ENCODE measurements at places on chromosomes 11 and 22.

DNA sequence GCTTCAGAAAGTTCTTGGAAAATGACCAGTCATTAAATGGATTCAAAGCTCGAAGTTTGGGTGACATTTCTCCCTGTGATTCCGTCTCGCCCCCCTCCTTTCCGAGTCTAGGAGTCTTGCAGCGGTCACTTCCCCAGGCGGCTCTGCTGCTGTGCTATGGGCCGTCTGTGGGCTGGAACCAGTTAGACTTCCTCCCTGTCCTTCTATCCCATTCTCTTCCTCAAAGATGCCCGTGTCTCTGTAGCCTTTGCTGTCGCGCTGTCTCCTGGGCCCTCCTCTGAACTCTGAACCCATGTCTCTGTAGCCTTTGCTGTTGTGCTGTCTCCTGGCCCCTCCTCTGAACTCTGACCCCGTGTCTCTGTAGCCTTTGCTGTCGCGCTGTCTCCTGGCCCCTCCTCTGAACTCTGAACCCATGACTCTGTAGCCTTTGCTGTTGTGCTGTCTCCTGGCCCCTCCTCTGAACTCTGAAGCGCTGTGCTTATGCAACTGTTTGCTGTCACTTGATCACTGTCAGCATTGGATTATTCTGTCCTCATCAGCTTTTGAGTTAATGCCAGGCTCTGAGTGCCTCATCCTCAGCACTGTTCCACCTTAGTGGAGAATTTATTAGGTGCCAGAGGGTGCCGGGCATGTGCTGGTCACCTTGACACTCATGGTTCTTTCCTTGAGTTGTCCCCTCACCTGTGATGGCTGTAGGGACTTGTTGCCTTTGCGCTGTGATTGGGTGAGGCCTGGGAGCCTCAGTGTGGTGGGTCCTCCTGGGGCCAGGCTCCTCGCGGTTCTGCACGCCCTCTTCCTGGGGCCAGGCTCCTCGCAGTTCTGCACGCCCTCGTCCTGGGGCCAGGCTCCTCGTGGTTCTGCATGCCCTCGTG lies 173.3 kb downstream of the TBC1D22A start:
- no peaks in the 10 kb centered on the region for H3K27me3 ChIP-seq
- H3K4me3 ChIP-seq = no peak overlapping the region
- no peak overlapping the region for H3K27ac ChIP-seq
- H3K36me3 ChIP-seq = no peaks in the 10 kb centered on the region
- no peaks in the 10 kb centered on the region for H3K4me1 ChIP-seq
- no peak for DNase-seq

DNA sequence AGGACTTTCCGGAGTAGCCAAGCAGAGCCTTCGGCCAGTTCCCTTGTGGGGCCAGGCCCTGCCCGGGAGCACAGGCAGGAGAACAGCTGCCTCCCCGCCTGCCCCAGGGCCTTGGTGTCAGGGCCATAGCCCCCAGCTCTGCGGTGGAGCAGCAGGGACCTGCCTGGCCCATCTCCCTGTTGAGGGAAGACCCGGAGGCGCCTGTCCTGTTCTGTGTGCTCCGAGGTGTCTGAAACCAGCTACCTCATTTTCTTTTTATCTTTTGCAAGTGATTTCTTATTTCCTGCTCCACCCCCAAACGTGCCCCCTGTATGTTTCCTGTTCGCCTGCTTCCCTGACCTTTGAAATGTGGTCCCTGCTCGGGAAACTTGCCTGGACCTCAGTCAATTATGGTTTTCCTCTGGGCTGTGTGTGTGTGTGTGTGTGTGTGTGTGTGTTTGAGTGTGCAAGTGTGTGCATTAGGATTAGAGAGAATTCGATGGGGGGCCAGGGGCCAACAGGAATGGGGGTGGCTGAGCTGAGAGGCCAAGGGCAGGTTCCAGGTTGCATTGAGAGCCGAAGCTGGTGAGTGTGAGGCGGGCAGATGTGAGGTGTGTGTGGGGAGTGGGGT lies 19.1 kb downstream of the LRP5 start:
- H3K4me1 ChIP-seq = no peaks in the 10 kb centered on the region
- H3K27me3 ChIP-seq = no peaks in the 10 kb centered on the region
- no peaks in the 10 kb centered on the region for H3K36me3 ChIP-seq
- no peak overlapping the region for H3K4me3 ChIP-seq

- peaks cover 43% of the 10 kb centered on the region for H3K4me1 ChIP-seq
- no peak overlapping the region for H3K27ac ChIP-seq
- DNase-seq = no peak
- no peaks in the 10 kb centered on the region for H3K36me3 ChIP-seq
Observed at GRCh38 chr22:22035203-22035602, 52.6 kb upstream of the TOP3B start.

GRCh38 chr11:73406131-73406530 lies 29.9 kb downstream of the RELT start:
- DNase-seq = no peak
- H3K36me3 ChIP-seq = no peaks in the 10 kb centered on the region
- no peaks in the 10 kb centered on the region for H3K4me1 ChIP-seq
- no peaks in the 10 kb centered on the region for H3K27me3 ChIP-seq

DNA sequence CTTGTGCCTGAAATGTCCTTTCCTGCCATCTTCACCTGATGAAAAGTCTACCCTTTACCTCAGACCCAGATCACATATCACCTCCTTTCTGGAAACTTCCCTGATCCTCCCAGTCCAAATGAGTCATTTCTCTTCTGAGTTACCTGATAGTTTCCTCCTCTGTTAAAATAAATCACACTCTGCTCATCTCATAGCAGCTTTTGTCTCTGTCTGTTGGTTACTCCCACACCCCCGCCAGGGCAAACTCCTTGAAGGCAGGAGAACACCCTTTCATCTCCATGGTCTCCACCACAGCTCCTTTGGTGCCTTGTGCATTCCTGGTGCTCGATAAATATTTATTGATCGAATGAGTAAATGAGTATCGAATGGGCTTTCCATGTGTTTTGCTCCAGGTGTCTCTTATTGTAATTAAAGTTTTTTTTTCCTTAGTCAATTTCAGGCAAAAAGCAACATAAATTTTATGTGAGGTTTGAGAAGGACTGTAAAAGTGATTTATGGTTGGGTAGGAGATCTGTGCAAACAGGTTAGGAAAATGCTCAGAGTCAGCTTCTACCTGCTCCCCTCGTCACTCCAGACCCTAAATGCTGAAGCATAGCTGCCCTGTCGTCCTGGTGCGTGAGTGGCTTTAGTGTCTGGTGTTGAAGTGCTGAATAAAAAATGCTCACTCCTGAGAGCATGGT lies 178.2 kb downstream of the GRIK4 start:
- H3K27ac ChIP-seq = no peak overlapping the region
- no peaks in the 10 kb centered on the region for H3K27me3 ChIP-seq
- no peak overlapping the region for H3K4me3 ChIP-seq
- DNase-seq = no peak
- H3K36me3 ChIP-seq = no peaks in the 10 kb centered on the region

DNA sequence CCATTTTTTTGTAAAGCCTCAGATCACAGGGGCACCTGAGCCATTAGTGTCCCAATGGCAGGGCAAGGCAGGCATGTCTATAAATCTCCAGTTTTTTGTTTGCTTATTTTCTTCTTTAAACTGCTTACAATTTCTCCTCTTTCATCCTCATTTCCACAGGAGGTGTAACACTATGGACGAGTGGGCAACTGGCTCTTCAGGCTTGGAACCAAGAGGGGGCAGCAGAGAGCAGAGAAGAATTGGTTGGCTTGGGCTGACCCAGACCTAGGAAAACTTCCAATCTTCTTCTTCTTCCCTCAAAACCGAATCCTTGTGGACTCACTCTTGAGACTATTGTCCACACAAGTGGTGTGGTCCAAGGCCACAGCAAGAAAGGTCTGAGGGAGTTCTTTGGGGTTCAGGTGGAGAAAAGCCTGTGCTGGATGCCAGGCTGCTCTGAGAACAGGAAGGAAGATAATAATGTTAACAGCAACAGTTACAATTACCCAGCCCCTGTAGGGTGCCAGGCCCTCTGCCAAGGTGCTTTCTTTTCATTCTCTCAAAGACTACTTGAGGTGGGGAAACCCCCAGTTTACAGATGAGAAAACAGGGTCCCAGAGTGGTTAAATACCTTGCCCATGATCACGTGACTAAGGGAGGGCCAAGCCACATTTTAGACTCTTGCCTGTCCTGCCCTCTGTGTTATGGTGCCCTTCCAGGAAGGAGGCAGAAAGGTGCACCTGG lies 70.7 kb upstream of the E2F8 start:
- H3K4me3 ChIP-seq = no peak overlapping the region
- H3K27me3 ChIP-seq = no peaks in the 10 kb centered on the region
- H3K4me1 ChIP-seq = peaks cover 6% of the 10 kb centered on the region

DNA sequence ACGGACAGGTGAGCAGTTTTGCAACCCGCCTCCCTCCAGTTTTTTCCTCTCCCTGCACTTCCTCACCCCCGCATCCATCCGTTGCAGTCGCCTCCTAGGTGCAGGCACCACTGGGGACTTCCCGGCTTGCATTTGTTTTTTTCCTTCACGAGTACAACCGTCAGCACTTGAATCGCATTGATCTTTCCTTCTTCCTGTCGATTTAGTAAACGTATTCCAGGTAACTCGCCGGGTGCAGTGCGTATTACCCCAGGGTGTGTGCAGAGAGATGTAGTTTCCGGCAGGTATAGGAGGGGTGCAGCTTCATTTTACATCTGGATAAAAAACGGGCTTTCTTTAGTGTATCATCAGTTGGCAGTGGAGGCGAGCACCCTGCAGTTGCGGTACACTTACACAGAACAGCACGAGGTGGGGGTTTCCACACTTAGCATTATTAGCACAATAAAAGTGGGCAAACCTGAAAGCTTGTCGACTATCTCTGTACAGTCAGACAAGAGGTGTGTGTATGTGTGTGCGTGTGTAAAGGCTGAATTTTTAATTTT lies at the start of gene SORL1-AS1:
TSS of gene SORL1-AS1 (minus strand) at position 359 of the 542 bp plus-strand sequence.
- no peaks in the 10 kb centered on the region for H3K36me3 ChIP-seq
- peaks cover 14% of the 10 kb centered on the region for H3K27me3 ChIP-seq
- no peaks in the 10 kb centered on the region for H3K4me1 ChIP-seq

DNA sequence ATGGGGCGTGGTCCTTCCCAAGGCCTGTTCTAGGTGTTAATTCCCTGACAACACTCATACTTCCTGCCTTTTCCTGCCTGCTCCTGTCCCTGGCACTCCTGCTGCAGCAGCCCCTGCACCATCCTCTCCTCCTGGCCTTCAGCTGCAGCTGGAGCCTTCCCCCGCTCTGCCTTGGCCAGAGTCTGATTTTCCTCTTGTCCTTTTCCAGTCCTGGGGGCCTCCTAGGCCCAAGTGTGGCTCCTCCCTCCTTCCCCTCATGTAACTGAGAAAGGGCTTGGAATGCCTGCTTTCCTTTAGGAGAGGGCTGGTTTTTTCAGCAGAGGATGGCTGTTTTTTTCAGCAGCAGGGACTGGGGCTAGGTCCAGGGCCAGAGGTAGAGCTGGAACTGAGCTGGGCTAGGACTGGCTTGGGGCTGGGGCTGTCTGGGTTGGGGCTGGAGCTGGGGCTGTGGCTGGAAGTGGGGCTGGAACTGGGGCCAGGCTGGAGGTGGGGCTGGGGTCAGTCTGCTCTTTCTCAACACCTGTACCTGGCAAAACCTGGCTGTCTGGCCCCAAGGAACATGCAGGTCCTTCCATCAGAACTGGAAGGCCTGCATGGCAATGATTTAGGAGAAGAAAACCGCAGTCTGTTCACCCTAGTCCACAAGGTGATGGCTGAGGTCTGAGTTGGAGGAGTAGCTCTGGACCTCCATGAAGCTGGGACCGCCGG lies 23.6 kb downstream of the ZC3H7B start:
- no peaks in the 10 kb centered on the region for H3K4me1 ChIP-seq
- peaks cover 5% of the 10 kb centered on the region for H3K36me3 ChIP-seq
- no peaks in the 10 kb centered on the region for H3K27me3 ChIP-seq

DNA sequence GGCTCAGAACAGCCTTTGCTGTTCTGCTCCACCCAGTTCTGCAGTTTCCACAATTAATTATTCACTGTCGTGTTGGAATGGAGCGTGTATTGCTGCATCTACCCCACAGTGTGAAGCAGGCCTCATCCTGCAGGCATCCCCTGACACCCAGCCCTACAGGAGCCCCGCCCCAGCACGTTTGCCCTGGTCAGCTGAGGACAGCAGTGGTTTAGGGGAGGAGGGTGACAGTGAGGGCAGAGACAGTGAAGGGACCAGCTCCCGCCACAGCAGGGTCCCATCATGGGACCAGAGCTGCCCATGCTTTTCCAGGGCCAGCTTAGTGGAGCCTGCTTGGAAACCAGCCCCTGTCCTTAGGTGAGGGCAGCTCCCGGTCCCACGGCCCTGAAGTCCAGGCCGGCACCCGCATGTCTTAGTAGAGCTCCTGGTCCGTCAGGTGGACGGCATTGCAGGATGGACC lies 273.0 kb downstream of the TBC1D22A start:
- no peaks in the 10 kb centered on the region for H3K4me1 ChIP-seq
- no peaks in the 10 kb centered on the region for H3K36me3 ChIP-seq
- DNase-seq = no peak
- no peaks in the 10 kb centered on the region for H3K27me3 ChIP-seq
- H3K4me3 ChIP-seq = no peak overlapping the region

- DNase-seq = no peak
- no peak overlapping the region for H3K27ac ChIP-seq
- no peaks in the 10 kb centered on the region for H3K27me3 ChIP-seq
- no peaks in the 10 kb centered on the region for H3K4me1 ChIP-seq
- H3K4me3 ChIP-seq = no peak overlapping the region
Observed at GRCh38 chr11:119571311-119571710, 148.3 kb upstream of the THY1 start.

- no peaks in the 10 kb centered on the region for H3K4me1 ChIP-seq
- no peak overlapping the region for H3K4me3 ChIP-seq
- no peak for DNase-seq
- no peak overlapping the region for H3K27ac ChIP-seq
- no peaks in the 10 kb centered on the region for H3K27me3 ChIP-seq
Observed at GRCh38 chr11:88555829-88556202, 218.3 kb upstream of the CTSC start.

GRCh38 chr11:12625438-12626071 lies 48.7 kb upstream of the TEAD1 start:
- H3K4me3 ChIP-seq = no peak overlapping the region
- H3K27me3 ChIP-seq = no peaks in the 10 kb centered on the region
- H3K27ac ChIP-seq = no peak overlapping the region
- H3K36me3 ChIP-seq = no peaks in the 10 kb centered on the region

- H3K27ac ChIP-seq = no peak overlapping the region
- H3K36me3 ChIP-seq = no peaks in the 10 kb centered on the region
- H3K4me1 ChIP-seq = no peaks in the 10 kb centered on the region
- no peak overlapping the region for H3K4me3 ChIP-seq
- no peak for DNase-seq
- H3K27me3 ChIP-seq = no peaks in the 10 kb centered on the region
Observed at GRCh38 chr11:87889126-87889525, 286.1 kb downstream of the RAB38 start.

- no peak for DNase-seq
- H3K4me1 ChIP-seq = no peaks in the 10 kb centered on the region
- H3K4me3 ChIP-seq = no peak overlapping the region
- no peaks in the 10 kb centered on the region for H3K36me3 ChIP-seq
Observed at GRCh38 chr11:119481667-119482400, 58.9 kb upstream of the THY1 start.

GRCh38 chr11:2975594-2975993 lies 16.5 kb downstream of the NAP1L4 start:
- peaks cover 48% of the 10 kb centered on the region for H3K36me3 ChIP-seq
- peak; percentile 60 for DNase-seq
- H3K4me1 ChIP-seq = no peaks in the 10 kb centered on the region
- no peaks in the 10 kb centered on the region for H3K27me3 ChIP-seq
- no peak overlapping the region for H3K4me3 ChIP-seq

GRCh38 chr11:95821640-95822039 lies 31.3 kb downstream of the CEP57 start:
- H3K36me3 ChIP-seq = no peaks in the 10 kb centered on the region
- no peaks in the 10 kb centered on the region for H3K4me1 ChIP-seq
- H3K27ac ChIP-seq = no peak overlapping the region
